ENCODE measurements at places on chromosomes 7 and 10.

GRCh38 chr10:86945361-86946212 is 11.8 kb downstream of the MMRN2 start:
- DNase-seq: no peak

DNA sequence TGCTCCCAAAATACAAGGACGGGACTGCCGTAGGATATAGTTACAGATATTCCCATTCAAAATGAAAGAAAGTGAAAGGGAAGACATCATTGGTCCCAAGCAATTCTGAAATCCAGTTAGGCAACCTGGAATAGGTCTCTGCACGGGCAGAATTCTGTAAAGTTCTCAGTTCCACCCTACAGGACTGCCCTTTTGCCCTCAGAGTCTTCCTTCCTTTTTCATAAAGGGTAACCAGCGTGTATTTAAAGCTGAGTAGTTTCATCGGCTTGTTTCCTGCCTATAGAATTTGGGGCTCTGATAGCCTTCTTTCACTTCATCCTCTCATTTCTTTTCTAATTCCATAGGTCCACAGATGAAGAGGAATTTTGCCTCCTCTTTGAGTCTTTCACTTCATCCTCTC is 20.0 kb downstream of the COPG2 start:
- DNase-seq: no peak

DNA sequence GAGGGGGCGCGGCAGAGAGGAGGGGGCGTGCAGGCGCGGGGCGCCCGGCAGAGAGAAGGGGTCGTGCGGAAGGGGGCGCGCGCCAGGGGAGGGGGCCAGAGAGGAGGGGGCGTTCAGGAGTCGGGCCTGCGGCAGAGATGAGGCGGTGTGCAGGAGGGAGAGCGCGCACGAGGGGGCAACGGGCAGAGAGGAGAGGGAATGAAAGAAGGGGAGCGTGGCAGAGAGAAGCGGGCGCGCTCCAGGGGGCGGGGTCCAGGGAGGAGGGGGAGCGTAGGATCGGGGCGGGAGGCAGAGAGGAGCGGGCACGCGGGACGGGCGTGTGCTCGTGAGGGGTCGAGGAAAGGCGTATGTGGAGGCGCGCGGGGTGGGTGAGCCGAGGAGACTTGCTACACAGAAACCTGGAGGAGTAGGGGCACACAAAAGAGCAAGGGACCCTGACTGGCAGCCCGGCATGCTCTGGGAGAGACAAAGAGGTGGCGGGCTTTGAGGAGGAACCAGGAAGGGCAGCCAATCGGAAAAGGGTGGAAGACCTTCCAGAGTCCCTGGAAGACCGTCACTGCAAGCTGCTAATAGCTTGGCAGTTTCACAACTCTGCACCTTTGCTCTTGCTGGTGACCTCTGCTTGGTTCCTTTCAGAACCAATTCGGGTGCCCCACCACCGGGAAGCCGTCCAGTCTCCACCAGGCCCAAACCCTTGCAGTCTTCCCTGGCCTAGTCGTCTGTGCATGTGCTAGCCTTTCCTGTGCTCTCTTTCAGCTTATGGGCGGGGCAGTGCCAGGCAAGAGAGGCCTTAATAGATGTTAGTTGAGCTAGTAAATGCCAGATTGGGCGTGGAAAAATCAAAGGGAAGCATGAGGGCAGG is 639 bp downstream of the DYDC2 start:
- DNase-seq: no peak

GRCh38 chr7:77532247-77532646 is 4.8 kb upstream of the PTPN12 start:
- DNase-seq: no peak

DNA sequence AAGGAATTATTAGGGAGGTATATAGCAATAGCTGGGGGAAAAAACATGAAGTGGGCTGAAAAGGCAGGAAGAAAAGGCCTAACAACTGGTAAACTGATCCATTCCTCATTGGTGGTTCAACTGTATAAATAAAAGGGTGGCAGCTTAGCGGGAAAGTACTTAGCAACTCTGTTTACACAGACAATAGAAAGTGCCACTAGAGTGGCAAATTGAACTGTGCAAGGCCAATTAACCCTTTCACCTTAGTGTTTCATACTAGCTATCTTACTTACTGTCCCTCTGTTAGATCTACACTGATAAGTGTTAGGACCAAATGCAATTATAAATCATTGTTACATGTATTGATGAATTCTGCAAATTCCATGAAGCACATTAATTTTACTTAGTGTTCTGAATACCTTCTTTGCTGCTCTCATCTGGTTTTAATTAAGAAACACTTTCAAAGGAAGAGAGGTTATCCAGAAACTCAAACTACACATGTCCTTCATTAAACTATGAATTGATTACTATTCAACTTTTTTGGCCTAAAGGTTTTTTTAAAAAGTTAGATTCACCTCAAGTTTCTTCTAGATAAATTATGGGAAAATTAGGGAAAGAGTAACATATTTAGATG is 28.0 kb downstream of the DNAJC1 start:
- no peak for DNase-seq

DNA sequence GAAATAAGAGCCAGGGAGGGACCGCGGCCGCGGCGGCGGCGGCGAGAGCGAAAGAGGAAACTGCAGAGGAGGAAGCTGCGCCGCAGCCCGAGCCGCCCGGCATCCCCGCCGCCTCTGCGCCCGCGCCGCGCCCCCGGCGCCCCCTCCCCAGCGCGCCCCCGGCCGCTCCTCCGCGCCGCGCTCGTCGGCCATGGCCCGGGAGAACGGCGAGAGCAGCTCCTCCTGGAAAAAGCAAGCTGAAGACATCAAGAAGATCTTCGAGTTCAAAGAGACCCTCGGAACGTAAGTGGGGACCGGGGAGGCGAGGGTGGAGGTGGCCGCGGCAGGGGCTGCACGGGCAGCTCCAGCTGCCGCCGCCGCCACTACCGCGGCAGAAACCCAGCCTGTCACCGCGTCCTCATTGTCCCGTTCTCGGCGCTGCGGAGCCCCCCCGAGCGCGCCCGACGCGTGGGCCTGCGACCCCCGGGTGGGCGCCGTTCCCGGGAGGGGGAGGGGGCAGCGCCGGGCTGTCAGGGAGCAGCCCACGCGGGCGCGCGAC is 351 bp downstream of the CAMK1D start:
- DNase-seq: no peak

DNA sequence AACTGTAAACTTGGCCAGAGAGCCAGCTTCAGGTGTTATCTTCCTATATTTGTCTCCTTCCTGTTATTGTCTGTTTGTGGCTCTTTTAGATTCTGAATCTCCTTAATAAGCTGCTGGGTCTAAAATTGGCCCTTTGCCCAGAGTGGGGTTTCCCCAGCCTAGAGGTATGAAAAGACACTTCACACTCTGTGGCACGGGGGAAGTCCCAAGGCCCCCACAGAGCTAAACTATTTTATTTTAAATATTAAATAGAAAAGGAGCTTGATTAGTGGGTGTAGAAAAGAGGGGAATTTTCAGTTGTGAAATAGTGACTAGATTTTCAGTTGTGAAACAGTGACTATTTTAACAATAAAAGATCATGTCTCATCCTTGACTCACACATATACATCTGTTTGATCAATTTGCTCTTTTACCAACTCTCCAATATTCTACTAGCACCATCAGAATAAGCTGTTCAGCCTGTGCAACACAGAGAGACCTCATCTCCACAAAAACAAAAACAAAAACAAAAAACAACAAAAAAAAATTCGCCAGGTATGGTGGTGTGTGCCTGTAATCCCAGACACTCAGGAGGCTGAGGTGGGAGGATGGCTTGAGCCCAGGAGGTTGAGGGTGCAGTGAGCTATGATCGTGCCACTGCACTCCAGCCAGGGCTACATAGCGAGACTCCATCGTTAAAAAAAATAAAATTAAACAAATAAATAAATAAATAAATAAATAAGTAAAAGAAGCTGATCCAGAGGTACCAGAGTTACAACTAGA is 24.9 kb upstream of the ADO start:
- no peak for DNase-seq

- no peak for DNase-seq
These were observed 47.8 kb upstream of the PCLO start for GRCh38 chr7:83210479-83210878.

- no peak for DNase-seq
These were observed 328.6 kb downstream of the DPP6 start for GRCh38 chr7:154380771-154381170.

DNA sequence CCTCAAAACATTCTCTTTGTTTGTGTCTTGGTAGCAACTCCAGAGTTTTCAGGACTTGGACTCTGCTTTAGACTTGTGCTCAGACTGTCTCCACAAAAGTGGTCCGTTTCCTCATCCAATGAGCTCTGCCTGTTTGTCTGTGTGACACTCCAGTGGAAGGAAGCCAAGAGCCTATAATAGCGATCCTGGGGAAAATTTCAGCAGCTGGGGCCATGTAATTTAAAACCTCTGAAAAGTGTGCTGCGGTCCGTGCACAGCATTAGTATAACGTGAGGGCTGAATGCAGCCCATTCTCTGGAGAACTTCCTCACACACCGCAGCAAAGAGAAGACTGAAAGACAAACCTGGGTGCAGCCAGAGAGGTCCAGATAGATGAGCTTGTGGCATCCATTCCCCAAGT is at the start of gene LRRC17:
TSS of gene LRRC17 (plus strand) at position 259 of the 400 bp plus-strand sequence. CDS start 20,914 bp downstream, outside the sequence.
- DNase-seq: no peak

DNA sequence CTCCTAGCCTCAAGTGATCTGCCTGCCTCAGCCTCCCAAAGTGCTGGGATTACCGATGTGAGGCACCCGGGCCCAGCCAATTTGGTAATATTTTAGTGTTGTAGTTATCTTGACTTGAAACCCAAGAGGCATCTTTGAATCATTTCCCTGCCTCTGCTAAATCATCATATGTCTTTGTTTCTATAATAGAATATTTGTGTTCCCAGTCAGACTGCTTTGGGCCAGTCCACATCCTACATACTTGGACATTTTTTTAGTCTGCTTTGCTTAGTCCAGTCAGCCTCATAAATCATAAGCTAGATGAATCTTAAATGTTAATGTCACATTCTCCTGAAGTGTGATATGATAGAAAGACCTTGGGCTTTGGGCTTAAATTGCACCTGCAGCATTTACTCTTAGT is 5.9 kb downstream of the STAM start:
- DNase-seq: no peak

GRCh38 chr10:133249094-133249780 is 11.6 kb downstream of the VENTX start:
- no peak for DNase-seq

GRCh38 chr7:152891160-152891621 is 131.6 kb downstream of the ACTR3B start:
- no peak for DNase-seq

- DNase-seq: no peak
These were observed 116.8 kb downstream of the ZFAND4 start for GRCh38 chr10:45555795-45556194.

GRCh38 chr10:117663750-117664149 is 121.2 kb downstream of the EMX2 start:
- no peak for DNase-seq

GRCh38 chr7:25389489-25390106 is 161.3 kb upstream of the NPVF start:
- no peak for DNase-seq

DNA sequence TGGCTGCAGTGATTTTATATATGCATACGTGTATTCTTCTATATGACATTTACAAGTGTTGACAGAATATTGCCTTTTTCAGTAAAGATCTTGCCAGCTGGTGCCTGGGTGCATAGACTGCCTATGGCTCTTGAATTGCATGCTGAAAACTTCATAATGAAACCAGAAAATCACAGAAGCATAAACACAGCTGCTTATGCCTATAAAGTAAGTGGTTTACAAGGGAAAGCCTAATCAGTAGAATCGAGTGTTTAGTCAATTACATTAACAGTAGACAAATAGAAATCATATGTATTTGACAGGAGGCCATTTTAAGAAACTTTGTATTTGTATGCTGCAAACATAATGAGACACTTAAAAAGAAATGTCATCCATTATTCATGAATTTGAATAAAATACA is 82.5 kb downstream of the TMEM168 start:
- no peak for DNase-seq

DNA sequence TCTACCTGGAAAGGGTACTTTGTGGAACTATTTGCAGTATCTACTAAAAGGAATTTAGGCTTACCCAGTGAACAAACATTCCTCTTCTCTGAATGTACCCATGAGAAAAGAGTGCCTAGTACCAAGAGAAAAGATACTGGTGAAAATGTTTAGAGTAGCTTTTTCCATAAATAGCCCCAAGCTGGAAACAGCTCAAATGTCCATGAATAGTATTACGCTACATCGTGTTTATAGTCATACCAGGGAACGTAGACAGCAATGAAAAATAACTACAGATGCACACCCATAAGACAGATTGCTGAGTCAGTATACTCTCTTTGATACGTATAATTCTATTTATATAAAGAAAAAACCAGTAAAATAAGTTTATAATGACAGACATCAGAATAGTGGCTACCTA is 285.9 kb downstream of the KLF6 start:
- DNase-seq: no peak

DNA sequence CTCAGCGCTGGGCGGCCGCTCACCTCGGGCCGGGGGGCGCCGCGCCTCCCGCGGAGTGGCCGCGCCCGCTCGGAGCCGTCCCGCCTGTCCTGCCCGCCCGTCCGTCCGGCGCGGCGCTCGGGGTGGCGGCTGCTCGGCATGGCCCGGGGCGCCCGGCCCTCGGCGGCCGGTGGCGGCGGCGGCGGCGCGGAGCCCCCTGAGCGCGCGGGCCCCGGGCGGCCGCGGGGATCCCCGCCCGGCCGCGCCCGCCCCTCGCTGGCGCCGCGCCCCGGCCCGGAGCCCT is 338 bp downstream of the SDK1 start:
- DNase-seq: no peak

DNA sequence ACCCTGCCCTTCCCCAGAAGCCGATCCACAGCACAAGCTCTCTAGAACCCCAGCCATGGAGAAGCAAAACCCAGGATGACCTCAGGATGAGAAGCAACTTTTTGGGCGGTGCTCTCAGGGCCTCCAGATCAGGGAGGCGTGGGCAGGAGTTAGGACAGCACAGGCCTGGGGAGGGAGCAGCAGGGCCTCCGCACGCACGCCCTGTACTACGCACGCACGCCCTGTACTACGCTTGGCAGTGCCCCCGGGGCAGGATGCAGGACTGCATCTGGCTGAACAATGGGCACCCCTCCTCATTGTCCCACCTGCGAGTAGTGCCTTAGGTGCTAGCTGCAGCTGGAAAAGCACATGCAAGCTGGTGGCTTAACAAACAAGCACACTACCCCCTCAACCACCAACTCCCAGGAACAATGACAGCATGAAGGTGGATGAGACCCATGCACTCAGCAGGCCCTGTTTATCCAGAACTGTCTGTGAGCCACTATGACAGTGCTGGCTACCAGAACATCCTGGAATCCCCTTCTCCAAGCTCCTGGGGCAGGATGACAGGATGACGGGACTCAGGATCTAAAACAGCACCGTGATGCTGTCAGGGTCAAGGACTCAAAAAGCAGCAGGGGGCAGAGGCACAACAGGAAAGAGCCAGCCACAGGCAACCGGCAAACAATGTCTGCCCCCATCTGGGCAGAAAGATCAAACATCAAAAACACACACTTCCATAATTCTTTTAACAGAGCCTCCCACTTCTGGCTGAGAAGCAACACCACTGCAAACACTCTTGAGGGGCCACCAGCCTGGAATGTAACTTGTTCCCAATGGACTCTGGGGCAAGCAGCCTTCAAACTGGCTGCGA is 11.8 kb downstream of the PODXL start:
- DNase-seq: peak; percentile 22
